ENCODE measurements at places on chromosomes 2 and 18. TPM values are rescaled to one million over a fixed set of nuclear protein-coding genes. Genes with fewer than 3 reads are reported as not detected.
A peak's percentile ranks its signal among the peaks of the same experiment; 100 is the strongest.

GRCh38 chr2:202161151-202161835 lies 77.1 kb downstream of the SUMO1 start:
- H3K27me3 ChIP-seq = no peaks in the 10 kb centered on the region
- H3K36me3 ChIP-seq = no peaks in the 10 kb centered on the region
- DNase-seq = no peak
- no peak overlapping the region for H3K27ac ChIP-seq
- no peak overlapping the region for H3K4me3 ChIP-seq
- peaks cover 45% of the 10 kb centered on the region for H3K4me1 ChIP-seq

DNA sequence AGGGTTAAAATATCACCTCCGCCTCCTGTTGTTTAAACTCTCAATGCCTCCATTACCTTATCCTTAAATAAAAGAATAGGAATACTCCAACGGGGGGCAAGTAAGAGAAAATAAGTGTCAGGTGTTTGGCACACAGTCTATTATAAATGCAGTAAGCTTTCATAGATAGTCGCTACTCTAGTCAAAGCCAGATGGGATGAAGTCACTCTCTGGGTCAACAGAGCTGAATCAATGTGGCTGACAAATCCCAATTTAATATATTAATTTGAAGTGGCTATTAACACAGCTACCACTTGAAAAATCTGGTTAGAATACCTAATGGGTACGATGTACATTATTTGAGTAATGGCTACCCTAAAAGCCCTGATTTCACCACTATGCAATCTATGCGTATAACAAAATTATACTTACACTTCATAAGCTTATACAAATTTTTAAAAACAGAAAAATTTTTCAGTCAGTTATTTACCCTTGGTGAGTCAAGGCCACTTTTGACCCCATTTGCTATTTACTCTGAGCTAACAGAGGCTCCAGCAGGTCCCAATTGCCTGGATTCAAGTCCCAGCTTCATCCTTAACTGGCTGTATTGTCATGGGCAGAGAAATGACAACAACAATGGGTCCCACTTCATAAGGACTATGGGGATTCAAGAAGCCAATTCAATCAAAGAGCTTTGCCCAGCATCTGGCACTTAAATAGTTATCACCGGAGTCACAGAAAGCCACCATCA lies 167.5 kb upstream of the PID1 start:
- no peaks in the 10 kb centered on the region for H3K4me1 ChIP-seq
- H3K4me3 ChIP-seq = no peak overlapping the region
- H3K27me3 ChIP-seq = no peaks in the 10 kb centered on the region

- no peaks in the 10 kb centered on the region for H3K36me3 ChIP-seq
- H3K4me3 ChIP-seq = no peak overlapping the region
- no peaks in the 10 kb centered on the region for H3K4me1 ChIP-seq
- H3K27me3 ChIP-seq = no peaks in the 10 kb centered on the region
- no peak for DNase-seq
Observed at GRCh38 chr2:170101789-170102188, 76.2 kb upstream of the MYO3B start.

DNA sequence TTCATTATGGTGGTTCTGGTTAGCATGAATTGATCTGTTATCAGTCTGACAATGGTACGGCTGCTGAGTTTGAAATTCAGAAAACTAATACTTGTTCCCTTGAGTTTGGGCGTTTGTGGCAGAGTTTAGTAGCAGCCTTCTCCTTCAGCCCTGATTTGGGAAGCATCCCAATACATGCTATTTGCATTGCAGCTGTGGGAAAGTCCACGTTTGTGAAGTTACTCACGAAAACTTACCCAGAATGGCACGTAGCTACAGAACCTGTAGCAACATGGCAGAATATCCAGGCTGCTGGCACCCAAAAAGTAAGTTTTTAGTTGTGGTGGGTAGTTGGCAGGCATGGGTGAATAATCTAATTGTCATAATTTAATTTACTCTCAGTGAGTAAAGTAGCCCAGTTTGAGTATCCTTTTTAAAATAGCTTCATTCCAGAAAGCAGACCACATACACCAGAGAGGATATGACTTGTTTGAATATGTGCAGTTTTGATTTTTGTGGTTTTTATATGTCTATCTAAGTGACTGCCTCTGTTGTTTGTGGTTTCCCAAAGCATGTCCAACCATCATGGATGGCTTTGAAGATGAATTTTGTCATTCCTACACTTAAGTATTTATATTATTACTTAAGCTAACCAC lies 12.2 kb downstream of the DGUOK start:
- no peak overlapping the region for H3K4me3 ChIP-seq
- no peaks in the 10 kb centered on the region for H3K27me3 ChIP-seq
- H3K27ac ChIP-seq = no peak overlapping the region
- H3K36me3 ChIP-seq = peaks cover 5% of the 10 kb centered on the region
- H3K4me1 ChIP-seq = no peaks in the 10 kb centered on the region

GRCh38 chr2:105446501-105446900 lies 47.6 kb upstream of the FHL2 start:
- H3K4me1 ChIP-seq = peaks cover 18% of the 10 kb centered on the region
- H3K27me3 ChIP-seq = no peaks in the 10 kb centered on the region
- H3K4me3 ChIP-seq = no peak overlapping the region
- no peak overlapping the region for H3K27ac ChIP-seq

DNA sequence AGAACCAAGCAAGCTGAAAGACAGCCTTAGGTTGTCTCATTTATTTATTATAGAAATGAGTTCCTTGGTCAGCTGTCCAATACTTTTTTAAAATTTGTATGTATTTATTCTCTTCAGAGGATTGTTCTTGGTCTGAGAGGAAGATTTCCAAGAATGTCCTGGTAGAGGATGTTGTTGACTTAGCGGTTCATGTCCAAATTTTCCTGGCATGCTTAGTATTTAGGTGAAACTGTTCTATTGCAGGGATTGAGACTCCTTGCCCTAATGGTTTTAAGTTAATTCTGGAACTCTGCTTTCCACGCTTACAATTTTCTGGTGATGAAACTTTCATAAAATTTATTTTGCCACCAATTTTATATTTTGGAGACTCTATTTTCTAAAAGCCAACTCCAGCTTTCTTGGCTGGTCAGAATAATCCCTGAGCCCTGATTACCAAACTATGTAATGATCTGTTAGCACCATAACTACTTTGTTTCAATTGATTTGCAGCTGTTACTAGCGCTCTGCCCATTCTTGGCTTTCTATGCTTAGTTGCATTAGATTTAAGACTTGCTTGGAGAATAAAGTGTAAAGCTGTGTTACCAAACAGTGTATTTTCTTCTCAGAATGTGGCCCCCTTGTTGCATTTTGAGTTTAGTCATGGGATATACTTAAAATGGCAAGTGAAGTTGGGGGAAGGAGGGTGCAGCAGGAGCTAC lies 1868.8 kb upstream of the CELF4 start:
- H3K4me3 ChIP-seq = no peak overlapping the region
- H3K27me3 ChIP-seq = no peaks in the 10 kb centered on the region
- H3K27ac ChIP-seq = no peak overlapping the region
- H3K36me3 ChIP-seq = no peaks in the 10 kb centered on the region
- DNase-seq = no peak

DNA sequence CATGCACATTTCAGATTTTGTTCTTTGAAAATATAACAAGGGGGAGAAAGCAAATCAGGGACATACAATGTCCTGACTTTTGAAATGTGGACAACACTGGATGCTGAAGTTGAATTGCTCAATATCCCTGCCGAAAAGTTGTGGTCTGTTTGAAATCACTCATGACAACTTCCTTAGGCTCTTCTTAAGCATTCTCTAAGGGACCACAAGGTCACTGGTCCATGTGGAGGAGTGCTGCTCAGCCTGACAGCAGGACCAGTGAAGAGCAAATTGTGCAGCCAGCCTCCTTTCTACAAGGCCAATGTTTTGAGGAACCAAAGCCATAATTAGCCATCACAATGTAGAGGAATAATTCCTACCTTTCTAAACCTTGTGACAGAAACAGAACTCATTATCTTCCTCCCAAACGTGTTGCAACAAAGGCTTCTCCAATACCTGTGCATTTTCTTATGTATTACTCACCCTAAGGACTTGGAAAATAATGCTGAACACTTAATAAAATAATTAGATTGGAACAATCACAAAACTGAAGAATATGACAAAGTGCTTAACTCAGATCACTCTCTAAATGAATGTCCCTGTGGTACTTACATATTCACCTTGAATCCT lies 1477.6 kb upstream of the NXPH2 start:
- DNase-seq = no peak
- H3K4me3 ChIP-seq = no peak overlapping the region
- H3K36me3 ChIP-seq = no peaks in the 10 kb centered on the region
- no peaks in the 10 kb centered on the region for H3K4me1 ChIP-seq

DNA sequence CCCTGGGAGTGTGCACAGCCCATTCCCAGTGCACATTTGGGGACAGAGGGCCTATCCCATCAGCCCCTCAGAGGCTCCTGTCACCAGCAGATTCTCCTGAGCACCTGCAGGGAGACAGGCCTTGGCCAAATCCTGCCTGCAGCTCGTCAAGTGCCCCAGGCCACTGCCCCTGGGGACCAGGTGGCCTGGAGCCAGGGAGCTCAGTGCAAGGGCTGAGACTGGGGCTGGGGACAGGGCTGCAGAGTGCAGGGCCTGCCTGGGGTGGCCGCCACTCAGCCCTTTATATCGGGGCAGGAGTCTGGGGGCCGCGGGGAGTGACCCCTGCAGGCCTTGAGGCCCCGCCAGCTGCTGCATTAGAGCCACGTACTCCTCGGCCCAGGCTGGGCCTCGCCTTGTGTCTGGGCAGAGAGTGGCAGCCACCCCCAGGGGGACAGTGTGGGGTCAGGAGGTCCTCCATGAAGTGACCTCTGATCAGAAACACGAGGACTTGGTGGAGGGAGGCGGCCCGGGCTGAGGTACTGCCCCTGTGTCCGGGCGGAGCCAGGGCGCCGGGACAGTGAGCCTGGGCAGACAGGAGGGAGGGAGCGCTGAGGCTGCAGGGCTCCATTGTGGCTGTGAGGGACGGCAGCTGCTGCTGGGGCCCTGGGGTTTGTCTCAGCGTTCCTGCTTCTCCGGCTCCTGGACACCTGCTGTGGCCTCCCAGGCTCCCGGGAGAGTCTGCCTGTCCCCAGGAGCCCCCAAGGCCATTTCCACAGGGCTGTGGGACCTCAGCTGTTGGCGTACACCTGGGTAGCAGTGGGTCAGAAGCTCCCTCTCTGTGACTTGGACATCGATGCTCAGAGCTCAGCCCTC lies 24.2 kb downstream of the GPC1 start:
- no peak for DNase-seq
- H3K36me3 ChIP-seq = no peaks in the 10 kb centered on the region
- H3K27me3 ChIP-seq = no peaks in the 10 kb centered on the region
- no peak overlapping the region for H3K4me3 ChIP-seq

DNA sequence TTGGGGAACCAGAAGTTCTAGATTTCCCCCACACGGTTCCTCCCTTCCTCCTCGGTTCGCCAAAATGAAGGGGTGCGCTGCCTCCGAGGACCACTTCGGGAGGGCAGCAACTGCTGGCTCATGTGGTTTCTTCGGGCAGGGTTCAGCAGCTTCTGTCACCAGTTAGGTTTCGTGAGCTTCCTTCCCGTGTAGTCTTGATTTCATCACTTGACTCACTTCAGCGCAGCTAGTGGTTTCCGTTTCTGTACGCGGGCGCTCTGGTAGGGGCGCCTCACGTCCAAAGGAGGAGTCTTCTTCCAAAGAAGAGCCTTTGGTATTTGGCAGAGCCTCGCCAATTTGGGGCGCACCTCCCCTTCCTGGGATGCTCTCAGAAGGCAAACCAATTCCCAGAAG lies 485 bp upstream of the GALNT3 start:
- no peaks in the 10 kb centered on the region for H3K27me3 ChIP-seq
- H3K27ac ChIP-seq = peak overlapping the region; percentile 98
- H3K4me1 ChIP-seq = no peaks in the 10 kb centered on the region
- H3K36me3 ChIP-seq = no peaks in the 10 kb centered on the region
- peak overlapping the region; percentile 87 for H3K4me3 ChIP-seq
- no peak for DNase-seq

STPG4 gene
- 0.79 TPM for total RNA-seq

LHCGR gene
- not detected for total RNA-seq

C18orf32 gene
- total RNA-seq = 14.0 TPM

VPS54 gene
- 28.5 TPM for total RNA-seq

All from Caco-2 (cell line).